MV-4-11 (cell line): ENCODE measurements at places on chromosomes 7 and 10.

DNA sequence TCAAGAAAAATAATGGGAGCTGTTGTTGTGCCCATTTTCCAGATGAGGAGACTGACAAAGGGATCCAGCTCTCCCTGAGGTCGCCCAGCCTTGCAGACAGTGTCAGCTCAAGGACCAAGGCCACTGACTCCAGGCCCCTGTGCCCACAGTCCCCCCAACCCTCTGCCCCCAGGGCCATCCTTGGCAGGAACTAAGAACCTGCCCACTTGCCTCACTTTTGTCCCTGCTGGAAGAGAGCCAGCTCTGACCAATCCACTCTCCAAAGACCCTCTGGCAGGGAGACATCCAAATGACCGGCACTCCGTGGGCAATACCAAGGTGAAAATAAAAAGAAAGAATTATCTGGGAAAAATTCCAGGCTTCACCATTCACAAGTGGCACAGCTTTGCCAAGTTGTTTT is 101.3 kb downstream of the TCERG1L start:
- no peak for DNase-seq

DNA sequence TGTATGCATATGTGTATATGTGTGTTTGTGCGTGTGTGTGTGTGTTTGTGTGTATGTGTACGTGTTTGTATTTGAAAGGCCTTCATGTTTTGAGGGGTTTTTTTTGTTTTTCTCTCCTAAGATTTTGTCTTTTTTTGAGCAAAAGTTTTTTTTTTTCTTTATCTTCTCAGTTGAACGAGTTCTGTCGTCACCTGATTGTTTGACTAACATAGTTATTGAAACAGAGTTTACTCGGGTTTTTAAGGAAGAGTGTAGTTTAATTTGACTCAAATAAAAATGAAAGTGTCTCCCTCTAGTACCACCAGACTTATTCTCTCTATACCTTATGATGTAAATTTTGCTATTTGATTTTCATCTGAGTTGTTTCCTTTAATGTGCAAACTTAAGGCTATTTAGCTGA is 73.5 kb downstream of the ST8SIA6 start:
- DNase-seq = no peak

GRCh38 chr7:43847496-43847895 is 21.8 kb downstream of the MRPS24 start:
- DNase-seq = no peak

- DNase-seq = peak; percentile 85
Measured at GRCh38 chr10:92742331-92743228, 52.8 kb downstream of the HHEX start.

DNA sequence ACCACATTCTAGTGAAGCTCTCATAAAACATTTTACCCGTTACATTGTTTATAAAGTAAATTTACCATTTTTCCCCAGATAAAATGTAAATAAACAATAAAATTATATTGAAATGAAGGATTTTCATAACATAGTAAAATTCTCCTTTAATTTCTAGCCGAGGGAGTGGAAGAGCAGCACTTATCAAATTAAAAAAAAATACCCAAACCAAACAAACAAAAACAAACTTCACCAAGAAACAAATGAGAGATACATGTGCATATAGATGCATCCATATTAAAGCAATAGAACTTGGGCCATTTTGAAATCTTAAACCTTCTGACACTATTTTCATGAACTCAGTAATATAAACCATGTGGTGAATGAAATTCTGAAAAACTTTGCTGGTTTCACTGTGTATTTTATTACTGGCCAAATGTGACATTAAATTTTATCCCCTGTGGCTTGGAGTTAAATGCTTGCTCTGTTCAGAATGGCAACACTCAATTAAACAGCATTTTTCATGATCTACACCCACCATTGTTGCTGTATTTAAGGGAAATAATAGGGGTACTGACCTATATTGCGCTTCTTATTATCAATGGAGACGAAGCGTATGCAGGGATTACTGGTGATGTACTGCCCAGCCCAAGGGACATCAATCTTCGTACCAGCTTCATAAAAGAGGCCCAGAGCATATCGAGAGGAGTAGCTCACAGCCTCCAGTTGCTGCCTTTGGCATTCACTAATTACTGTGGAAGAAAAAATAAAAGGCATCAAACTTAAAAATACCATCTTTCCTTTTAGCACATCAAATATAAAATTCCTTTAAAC is 220.9 kb downstream of the RNLS start:
- DNase-seq = no peak

GRCh38 chr7:47516985-47517600 is 64.8 kb downstream of the TNS3 start:
- DNase-seq = no peak

DNA sequence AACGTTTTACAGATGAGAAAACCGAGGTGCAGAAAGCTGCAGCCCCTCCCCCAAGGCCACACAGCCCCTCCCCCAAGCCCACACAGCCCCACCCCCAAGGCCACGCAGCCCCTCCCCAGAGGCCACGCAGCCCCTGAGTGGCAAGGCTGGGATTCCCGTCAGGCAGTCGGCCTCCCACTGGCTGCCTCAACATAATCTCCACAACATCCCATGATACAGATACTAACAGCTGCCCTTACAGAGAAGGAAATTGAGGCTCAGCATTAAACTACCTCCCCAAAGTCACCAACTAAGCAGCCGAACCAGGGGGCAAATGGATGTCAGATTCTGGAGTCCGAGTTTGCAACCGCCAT is 15.9 kb downstream of the SH3PXD2A start:
- no peak for DNase-seq

- DNase-seq = peak; percentile 22
Measured at GRCh38 chr7:128000854-128001265, 30.4 kb downstream of the LRRC4 start.

DNA sequence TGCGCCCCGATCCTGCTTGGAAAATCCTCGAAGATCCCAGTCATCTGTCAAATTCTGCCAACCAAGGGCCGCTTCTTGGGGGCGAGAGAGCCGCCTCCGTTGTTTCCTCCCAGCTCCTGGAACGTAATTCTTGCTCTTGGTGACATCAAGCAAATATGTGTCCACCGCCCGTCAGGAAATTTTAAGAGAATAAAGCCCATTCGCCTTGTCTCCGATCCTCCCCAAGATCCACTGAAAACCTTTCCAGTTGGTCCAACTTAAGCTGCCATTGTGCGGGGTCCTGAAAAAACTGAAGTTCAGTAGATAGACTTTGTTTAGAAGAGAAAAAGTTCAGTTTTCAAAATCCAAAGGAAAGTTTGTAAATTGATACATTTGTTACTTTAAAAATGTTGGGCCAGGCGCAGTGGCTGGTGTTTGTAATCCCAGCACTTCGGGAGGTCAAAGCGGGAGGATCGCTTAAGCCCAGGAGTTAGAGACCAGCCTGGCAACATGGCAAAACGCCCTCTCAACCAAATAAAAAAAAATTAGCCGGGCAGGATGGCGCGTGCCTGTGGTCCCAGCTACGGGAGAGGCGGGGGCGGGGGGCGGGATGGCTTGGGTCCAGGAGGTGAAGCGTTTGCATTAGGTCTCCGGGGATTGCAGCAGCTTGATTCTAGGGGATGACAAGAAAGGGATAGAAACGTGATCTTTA is 1.0 kb upstream of the ZNF800 start:
- no peak for DNase-seq

DNA sequence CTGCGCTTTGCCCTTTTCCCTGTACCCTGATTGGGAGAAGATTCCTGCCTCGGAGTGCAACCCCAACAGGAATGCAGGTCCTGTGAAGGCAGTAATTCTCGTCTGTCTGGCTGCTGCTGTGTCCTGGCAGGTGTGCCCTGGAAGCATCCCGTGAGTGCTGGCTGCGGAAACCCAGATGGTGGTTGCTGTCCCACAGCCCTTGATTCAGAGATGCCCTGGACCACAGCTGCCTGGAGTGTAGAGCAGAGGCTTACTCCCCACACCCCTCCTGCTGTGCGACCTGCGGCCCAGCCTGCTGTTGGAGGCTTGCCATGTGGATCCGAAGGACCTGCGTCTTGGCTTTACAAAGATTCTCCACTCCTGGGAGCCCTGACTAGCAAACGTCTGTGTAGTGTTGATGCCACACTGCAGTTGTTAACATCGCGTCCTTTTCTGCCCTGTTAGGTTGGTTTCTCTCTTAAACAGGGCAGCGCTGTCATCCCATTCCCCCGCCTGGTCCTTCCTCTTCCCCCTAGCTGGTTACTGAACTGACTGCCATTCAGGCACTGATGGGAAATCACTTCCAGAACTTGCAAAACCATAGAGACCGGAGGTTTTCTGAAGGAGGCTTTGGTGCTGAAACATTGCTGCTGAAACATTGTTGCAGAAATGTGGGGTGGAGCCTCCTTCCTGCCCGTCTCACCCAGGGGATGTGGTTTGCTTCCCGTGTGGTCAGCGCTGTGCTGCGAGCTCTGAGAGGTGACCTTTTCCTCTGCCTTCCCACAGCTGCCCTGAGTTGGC is 53.3 kb downstream of the DNAJB6 start:
- peak; percentile 89 for DNase-seq

- no peak for DNase-seq
Measured at GRCh38 chr10:78597796-78598555, 470.8 kb upstream of the ZMIZ1 start.

DNA sequence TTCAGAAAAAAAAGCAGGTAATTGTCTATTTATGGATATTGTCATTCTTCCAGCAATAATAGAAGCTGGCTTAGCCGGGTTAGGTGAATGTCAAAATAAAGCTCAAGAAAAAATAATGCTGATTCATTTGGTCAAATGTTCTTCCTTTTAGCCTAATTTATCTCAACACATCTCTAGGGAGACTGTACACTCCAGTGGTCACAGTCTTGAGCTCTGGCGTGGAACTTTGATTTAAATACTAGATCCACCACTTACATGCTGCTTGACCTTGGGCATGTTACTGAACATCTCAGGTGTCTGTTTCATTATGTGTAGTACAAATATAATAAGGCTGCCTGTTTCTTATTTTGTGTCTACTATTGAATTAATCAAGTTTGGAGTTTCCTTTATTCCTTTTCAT is 22.0 kb downstream of the PRTFDC1 start:
- DNase-seq = no peak

GRCh38 chr7:127794551-127794950 is 142.6 kb downstream of the SND1 start:
- DNase-seq = no peak

GRCh38 chr10:78804411-78805032 is 264.2 kb upstream of the ZMIZ1 start:
- DNase-seq = no peak

GRCh38 chr7:91114232-91114631 is 150.0 kb upstream of the FZD1 start:
- DNase-seq = no peak

DNA sequence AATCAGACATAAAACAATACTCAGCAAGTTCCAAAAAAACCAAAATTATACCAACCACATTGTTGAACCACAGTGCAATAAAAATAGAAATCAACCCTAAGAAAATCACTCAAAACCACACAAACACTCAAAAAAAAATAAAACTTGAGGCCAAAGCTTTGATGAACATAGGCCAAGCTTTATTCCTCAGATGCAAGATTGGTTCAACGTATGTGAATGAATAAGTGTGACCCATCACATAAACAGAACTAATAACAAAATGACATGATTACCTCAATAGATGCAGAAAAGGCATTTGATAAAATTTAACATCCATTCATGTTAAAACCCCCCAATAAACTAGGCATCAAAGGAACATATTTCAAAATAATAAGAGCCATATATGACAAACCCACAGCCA is 506.1 kb upstream of the FZD8 start:
- DNase-seq = no peak

DNA sequence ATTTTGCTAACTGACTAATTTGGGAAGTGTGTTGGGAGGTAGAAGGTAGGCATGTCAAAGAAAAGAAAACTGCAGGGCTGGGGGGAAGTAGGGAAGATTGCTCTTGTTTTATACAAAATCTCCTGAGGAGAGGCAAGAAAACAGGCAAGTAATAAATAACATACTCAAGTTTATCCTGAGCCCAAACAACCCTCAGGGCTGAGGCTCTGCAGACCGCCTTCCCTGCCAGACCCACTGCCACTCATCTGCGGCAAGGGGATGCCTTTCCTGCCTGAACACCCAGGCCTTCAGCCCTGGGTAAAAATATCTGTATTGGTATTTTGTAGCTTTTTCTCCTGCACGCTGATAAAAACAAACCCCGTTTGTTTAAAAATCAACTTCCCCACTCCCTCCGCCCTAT is 399.8 kb upstream of the NFE2L3 start:
- DNase-seq = no peak

DNA sequence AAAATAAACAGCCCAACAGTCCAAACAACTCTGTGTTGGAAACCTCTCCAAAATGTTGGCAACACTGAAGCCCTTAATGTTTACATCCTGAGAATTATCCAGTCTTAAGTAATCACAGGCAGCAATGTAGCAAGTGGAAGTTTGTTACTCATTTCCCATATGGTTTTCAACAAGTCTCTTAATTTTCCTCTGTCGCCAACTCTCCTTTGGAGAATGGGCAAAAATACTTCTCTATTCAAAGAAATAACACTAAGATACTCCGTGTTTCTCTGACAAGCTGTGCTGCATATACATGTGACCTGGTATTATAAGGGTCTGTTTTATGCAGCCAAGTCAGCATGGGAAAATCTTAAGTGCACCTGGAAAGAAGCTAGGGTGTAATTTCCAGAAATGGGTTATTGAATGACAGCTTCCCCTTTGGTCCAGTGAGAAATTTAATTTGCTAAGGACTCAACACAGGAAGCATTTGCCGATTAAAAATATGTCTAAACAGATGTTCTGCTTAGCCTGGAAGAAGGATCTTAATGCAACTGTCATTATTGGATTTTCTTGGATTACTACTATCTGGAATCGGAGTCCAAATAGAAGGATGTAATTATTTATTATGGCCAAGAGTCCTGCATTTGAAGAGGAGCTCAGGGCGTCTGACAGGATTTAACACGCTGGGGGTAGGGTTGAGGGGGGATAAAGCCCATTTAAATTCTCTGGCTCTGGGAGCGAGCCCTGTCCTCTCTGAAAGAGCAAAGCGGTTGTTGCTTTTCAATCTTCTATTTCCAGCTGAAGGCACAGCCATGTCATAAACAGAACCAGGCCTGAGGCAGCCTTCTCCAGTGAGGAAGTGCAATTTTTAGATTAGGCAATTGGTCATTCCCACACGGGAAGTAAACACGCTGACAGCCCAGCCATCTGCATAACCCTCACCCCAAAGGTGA is 73.1 kb downstream of the TLL2 start:
- peak; percentile 40 for DNase-seq

GRCh38 chr10:8275911-8276310 is 221.4 kb downstream of the GATA3 start:
- DNase-seq = no peak

GRCh38 chr10:118581340-118581739 is 14.1 kb downstream of the PRLHR start:
- no peak for DNase-seq

- DNase-seq = no peak
Measured at GRCh38 chr10:70265032-70265689, 18.6 kb downstream of the NPFFR1 start.

GRCh38 chr10:4939224-4940072 is 23.8 kb upstream of the AKR1C1 start:
- no peak for DNase-seq

- DNase-seq = no peak
Measured at GRCh38 chr10:17432723-17433122, 21.7 kb downstream of the ST8SIA6 start.

GRCh38 chr7:99784007-99784406 is at the start of gene CYP3A4:
Gene CYP3A4, minus strand, starts transcription at chr7:99784184. Its CDS starts 103 bp downstream, at chr7:99784081.
- DNase-seq = no peak
